NCI-H2171 (cell line): ENCODE measurements at places on chromosomes 7 and 10.
A peak's percentile ranks its signal among the peaks of the same experiment; 100 is the strongest.

- no peak for DNase-seq
These were observed 33.3 kb upstream of the ARMS2 start for GRCh38 chr10:122421054-122421625.

DNA sequence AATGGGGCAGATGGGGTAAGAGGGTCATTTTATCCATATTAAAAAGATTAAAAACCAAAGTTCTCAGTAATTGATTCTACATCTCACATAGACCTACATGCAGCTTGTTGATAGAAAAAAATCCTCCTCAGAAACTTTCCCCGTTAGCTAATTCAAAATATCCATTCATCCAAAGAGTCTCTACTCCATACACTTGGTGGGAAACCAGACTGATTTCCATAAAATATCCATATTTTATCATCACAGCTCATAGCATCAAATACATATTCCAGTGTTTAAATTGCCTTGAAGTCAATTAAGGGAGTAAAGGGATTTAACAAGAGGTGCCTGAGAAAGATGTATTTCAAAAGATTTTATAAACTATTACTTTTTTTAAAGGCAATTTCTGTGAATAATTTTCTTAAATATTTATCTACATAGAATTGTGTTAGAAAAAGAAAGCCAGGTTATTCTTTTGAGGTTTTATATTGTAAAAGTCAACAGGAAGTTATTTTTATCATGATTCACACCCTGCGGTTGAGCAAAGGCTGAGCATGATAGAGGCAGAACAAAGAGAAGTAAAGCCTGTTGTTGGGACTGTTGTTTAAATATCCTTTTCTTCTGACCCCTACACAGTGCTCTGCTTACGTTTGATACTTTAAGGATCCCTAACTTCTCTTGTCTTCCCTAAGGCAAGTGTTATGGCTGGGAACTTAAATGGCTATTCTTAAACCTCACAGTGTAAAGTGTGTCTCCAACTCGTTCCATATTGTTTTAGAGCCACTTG lies 266.7 kb downstream of the PRKG1 start:
- DNase-seq = no peak

GRCh38 chr7:5442757-5443305 lies 19.2 kb upstream of the TNRC18 start:
- no peak for DNase-seq

GRCh38 chr10:6200734-6201515 lies 1.8 kb upstream of the PFKFB3 start:
- DNase-seq = peak; percentile 18

GRCh38 chr7:30429156-30429530 lies 49.4 kb downstream of the NOD1 start:
- no peak for DNase-seq

GRCh38 chr10:123093489-123093888 lies 42.3 kb upstream of the HMX3 start:
- DNase-seq = no peak

DNA sequence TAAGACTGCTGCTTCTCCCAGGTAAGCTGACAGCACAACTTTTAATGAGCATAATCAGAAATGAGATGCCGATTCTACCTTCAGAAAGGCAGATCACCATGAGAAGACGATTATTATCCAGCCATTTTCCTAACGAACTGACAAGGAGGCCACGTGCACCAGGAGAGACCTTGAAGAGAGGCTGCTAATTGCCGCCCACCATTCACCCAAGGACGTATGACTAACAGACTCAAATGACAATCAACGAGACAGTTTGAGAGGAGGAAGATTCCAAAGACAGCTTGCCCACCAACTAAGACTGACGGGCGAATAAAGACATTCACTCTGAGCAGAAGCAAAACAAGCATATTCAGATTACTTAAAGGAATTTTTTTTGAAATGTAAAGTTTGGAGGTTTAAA lies 301.9 kb upstream of the TAC1 start:
- DNase-seq = no peak

GRCh38 chr10:114749014-114749413 lies 72.6 kb upstream of the FHIP2A start:
- DNase-seq = no peak

GRCh38 chr7:7843972-7844371 lies 124.6 kb upstream of the GLCCI1 start:
- no peak for DNase-seq

GRCh38 chr7:1844951-1845390 lies 174.9 kb downstream of the ELFN1 start:
- no peak for DNase-seq

DNA sequence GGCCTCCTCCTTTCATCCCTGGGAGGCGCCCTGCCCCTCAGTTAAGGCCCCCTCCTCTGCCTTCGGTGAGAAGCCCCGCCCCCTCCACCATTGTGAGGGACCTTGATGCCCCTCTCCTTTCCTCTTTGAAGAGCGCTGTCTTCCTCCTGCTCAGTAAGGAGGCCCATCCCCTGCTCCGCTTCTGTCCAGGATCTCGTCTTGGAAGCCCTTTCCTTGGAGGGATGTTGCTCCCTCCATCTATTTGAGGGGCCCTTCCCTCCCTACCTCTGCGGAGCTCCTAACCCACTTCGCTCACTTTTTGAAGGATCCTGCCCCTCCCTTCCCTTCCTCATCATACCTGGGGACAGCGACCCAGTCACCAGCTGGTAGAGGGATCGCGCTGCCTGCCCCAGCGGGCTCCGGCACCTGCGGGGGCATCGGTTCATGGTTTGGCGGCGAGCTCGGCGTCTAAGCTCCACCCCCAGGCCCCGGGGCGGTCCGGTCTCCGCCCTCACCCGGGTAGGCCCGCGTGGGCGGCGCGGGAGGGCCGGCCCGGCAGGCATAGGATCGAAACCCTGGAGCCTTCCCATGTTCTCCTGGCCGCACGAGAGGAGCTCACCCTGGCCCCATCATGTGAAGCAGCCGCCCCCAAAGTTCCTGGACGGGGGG lies 4.1 kb downstream of the KCNIP2 start:
- DNase-seq = peak; percentile 32

DNA sequence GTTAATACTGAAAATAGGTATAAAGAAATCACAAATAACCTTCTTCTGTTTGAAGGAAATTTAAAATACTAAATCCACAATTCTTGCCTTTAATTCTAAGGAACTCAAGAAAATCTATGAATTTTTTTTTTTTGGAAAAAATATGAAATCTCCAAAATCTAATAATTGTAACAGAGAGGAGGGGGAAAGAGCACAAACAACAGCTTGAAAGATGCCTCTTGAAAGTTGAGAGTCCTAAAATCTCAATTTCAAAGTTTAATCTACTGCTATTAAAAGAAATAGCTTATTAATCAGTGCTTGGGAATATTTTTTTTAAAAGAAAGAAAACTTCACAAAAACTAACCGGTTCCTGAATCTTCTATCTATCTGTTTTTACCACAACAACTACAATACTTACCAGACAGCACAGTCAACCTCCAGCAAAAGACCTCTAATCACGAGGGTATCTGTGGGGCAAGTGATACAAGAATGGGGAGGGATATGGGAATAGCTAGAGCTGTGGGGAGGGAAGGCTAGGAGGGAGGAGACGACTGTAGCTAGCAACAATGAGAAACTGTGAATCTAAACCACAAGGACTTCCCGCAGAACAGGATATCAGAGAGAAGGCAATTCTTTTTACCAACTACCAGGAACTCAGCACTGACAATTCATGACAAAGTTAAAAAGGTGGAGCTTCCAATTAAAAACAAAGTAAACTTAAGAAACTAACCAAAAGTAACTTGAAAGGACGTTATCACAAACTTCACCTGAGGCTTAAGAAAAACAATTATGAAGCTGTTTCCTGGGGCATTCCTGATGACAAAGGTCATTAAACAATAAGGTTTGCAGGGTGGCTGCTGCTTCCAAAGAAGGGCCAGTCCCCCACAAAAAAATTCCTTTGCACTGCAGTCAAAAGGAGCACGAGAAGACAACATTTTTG lies at the start of gene USP54:
Gene USP54 (minus strand): TSS at position 462 of the 919 bp plus-strand sequence. CDS start 15,684 bp downstream, outside the sequence.
- DNase-seq = no peak

GRCh38 chr7:99126921-99127553 lies 16.9 kb downstream of the SMURF1 start:
- DNase-seq = no peak

- no peak for DNase-seq
These were observed 427.1 kb downstream of the TNS3 start for GRCh38 chr7:47154791-47155190.

- no peak for DNase-seq
These were observed 11.2 kb downstream of the ANKMY2 start for GRCh38 chr7:16634271-16634738.

DNA sequence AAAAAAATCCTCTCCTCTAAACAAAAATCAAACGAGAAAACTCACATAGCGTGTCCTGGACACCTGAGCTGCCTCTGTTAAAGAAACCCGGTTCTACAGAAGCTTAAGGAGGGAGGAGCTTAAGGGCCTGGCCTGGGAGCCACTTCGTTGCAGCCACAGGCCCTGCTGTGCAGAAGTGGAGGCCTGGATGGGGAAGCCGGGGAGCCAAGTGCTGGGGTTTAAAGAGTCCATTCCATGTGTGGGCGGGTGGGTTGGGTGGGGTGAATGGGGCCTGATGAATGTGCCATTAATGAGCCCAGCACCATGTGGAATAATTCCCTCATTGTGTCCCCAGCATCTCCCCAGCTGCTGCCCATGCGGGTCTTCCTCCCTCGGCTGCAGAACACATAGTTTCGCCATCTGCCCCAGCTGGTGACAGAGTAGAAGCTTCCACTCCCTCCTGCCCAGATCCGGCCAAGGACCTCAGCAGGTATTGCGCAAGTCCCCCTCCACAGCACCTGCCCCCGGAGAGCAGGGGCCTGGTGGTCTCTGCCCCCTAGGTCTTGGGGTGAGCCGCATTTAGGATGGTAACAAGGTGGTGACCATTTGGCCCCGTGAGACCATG lies 127.8 kb upstream of the BTBD16 start:
- DNase-seq = no peak

GRCh38 chr10:105605918-105606317 lies 964.8 kb downstream of the SORCS3 start:
- no peak for DNase-seq

- no peak for DNase-seq
These were observed 33.3 kb upstream of the SH2B2 start for GRCh38 chr7:102253066-102253972.

- no peak for DNase-seq
These were observed 100.0 kb downstream of the INPP5A start for GRCh38 chr10:132637477-132638129.

DNA sequence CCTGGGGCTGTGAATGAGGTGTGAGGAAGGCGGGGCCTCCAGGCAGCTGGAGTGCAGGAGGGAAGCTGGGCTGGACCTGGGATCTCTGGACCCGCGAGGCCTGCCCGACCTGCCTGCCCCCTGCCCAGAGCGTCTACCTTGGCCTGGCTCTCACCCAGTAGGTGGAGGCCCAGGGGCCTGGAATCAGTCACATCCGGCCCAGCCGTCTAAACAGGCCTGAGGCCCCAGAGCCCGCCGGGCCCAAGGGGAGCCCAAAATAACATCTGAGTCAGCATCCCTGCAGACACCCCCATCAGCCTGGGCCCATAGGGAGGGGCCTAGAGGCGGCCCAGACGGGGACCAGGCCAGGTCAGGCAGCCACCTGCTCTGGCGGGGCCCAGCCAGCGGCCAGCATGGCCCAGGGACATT lies 15.1 kb upstream of the ELN start:
- no peak for DNase-seq

GRCh38 chr7:27386581-27386980 lies 144.0 kb downstream of the EVX1 start:
- no peak for DNase-seq
